Testis (tissue), 5 donors: ENCODE measurements at places on chromosomes 5 and 9. TPM values are rescaled to one million over a fixed set of nuclear protein-coding genes. Genes with fewer than 3 reads are reported as not detected.

The IL4 gene
- not detected for polyA plus RNA-seq

The DDX4 gene
- polyA plus RNA-seq, result 165 TPM

The NRG2 gene
- 4.8 TPM for polyA plus RNA-seq

The RNF14 gene
- polyA plus RNA-seq, result 149 TPM

The C9orf78 gene
- polyA plus RNA-seq, result 86.8 TPM

The RALGDS gene
- 23.0 TPM for polyA plus RNA-seq

The ENTPD2 gene
- 8.5 TPM for polyA plus RNA-seq

- H3K27ac ChIP-seq, result no peak overlapping the region
- H3K36me3 ChIP-seq, result no peaks in the 10 kb centered on the region
- no peaks in the 10 kb centered on the region for H3K27me3 ChIP-seq
- H3K4me1 ChIP-seq, result no peaks in the 10 kb centered on the region
Observed at GRCh38 chr5:109805883-109806282, 116.2 kb downstream of the MAN2A1 start.

GRCh38 chr5:135452321-135453030, at the start of gene TIFAB:
Gene TIFAB (minus strand): TSS chr5:135452351. CDS start chr5:135449939, 2,412 bp downstream.
- no peaks in the 10 kb centered on the region for H3K27me3 ChIP-seq
- DNase-seq, result no peak
- H3K36me3 ChIP-seq, result no peaks in the 10 kb centered on the region
- no peak within 1 kb of the TSS for H3K4me3 ChIP-seq
- H3K27ac ChIP-seq, result no peak within 1 kb of the TSS
- peaks cover 8% of the 10 kb centered on the region for H3K4me1 ChIP-seq

DNA sequence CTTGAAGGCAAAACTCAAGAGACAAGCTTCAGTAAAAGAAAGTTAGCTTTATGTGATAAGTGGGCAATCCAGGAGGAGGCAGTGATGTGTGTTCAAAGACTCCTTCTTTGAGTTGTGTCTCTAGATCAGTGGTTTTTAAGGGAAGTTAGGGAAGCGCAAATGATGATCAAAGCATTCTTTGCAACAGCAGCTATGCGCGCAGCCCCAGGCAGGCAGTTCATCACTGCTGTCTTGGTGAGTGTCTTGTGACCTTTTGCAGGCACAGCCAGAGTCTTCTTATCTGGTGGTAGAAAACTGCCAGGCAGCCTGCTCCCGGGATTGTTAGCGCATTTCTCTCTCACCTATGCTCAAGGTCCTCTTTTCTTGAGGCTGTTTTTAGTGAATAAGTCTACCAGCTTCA, 40.3 kb upstream of the CLK4 start:
- H3K36me3 ChIP-seq, result no peaks in the 10 kb centered on the region
- H3K4me1 ChIP-seq, result no peaks in the 10 kb centered on the region
- H3K27ac ChIP-seq, result no peak overlapping the region
- H3K4me3 ChIP-seq, result no peak overlapping the region
- peak; percentile 33 for DNase-seq
- no peaks in the 10 kb centered on the region for H3K27me3 ChIP-seq

DNA sequence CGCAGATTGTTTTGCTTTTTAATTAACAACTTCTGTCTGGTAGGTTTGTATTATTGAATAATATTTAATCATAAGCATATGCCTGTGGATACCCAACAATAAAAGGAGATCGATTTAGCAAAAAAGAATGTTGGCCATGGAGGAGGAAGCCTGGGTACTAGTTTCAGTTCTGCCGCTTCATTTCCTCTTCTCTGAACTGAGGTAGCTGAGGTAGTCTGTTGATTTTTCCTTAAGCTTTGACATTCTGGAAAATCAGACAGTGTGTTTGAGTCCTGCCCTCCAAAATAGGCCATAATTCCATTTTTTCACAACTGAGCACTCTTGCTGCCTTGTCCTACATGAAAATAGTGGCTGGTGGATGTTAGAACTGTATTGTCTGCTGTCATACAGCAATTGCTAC, 6.0 kb upstream of the GPR21 start:
- no peak overlapping the region for H3K27ac ChIP-seq
- no peaks in the 10 kb centered on the region for H3K27me3 ChIP-seq
- DNase-seq, result no peak
- H3K4me1 ChIP-seq, result no peaks in the 10 kb centered on the region

DNA sequence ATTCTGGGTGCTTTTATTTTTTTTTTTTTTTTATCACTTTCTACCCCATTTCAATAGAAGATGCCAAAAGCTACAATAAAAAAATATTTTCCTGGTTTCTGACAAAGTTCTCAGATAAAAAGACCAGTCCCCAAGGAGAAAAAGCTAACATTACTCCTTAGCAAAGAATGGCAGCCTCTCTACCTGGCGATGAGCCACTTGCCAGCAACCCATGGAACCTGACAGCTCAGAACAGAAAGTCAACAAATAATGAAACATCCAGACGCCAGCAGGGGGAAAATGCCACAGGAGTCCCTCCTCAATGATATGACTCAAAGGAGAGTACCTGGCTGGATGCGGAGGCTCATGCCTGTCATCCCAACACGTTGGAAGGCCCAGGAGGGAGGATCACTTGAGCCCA, 123.2 kb downstream of the MYO10 start:
- H3K4me3 ChIP-seq, result no peak overlapping the region
- H3K4me1 ChIP-seq, result peaks cover 31% of the 10 kb centered on the region
- H3K27me3 ChIP-seq, result no peaks in the 10 kb centered on the region
- no peak overlapping the region for H3K27ac ChIP-seq

DNA sequence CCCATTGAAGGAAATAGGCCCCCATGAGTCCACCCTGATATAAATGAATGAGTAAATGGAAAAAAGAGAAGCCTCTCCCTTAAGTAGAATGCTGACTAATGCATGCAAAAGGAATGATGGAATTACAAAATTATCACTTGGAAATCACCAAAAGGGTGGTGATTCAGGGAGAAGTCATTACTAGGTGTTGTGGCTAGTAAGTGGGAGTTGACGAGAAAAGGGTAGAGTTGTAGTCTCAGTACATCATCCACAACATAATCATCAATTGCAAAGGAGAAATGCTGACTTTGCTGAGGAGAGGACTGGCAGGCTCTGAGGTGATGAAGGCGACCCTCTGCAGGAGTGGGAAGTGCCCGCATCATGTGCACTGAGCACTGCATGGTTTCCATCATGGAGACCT, 201.5 kb upstream of the S1PR3 start:
- H3K4me3 ChIP-seq, result no peak overlapping the region
- H3K4me1 ChIP-seq, result no peaks in the 10 kb centered on the region
- DNase-seq, result no peak
- no peaks in the 10 kb centered on the region for H3K27me3 ChIP-seq
- no peak overlapping the region for H3K27ac ChIP-seq
- H3K36me3 ChIP-seq, result no peaks in the 10 kb centered on the region

DNA sequence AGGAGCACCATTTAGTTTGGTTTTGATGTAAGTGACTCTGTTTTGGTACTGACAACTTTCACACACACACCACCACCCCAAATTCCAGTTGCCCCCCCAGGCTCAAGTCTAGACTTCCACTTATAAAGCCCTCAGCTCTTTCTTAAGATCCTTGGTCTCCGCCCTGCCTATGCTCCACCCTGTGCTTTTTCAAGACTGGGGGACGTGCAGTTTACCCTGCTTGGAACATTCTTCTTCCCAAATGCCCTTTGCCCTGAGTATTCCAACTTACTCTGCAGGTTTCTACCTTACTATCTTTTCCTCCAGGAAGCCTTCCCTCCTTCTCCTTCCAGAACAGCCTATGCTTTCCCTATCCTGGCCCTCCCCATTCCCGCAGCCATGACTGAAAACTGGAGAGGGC, 1.5 kb upstream of the TRIM14 start:
- peaks cover 4% of the 10 kb centered on the region for H3K4me1 ChIP-seq
- no peaks in the 10 kb centered on the region for H3K27me3 ChIP-seq
- H3K4me3 ChIP-seq, result no peak overlapping the region
- DNase-seq, result no peak

- H3K4me3 ChIP-seq, result no peak overlapping the region
- no peaks in the 10 kb centered on the region for H3K36me3 ChIP-seq
- H3K27ac ChIP-seq, result no peak overlapping the region
- no peaks in the 10 kb centered on the region for H3K27me3 ChIP-seq
- no peak for DNase-seq
Observed at GRCh38 chr5:148179234-148179824, 11.0 kb downstream of the SPINK14 start.

DNA sequence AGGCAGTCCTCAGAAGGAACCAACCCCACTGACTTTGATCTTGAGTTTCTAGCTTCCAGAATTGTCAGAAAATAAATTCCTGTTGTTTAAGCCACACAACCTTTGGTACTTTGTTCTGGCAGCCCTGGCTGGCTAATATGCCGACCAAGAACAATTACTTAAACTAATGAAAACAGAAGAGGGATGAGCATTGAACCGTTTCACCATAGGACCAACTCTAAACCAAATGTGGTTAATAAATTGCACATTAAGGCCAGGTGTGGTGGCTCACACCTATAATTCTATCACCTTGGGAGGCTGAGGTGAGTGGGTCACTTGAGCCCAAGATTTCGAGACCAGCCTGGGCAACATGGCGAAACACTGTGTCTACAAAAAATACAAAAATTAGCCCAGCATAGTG, 160.9 kb upstream of the RAI14 start:
- H3K27me3 ChIP-seq, result no peaks in the 10 kb centered on the region
- no peak overlapping the region for H3K27ac ChIP-seq
- H3K4me3 ChIP-seq, result no peak overlapping the region
- H3K4me1 ChIP-seq, result peaks cover 21% of the 10 kb centered on the region

DNA sequence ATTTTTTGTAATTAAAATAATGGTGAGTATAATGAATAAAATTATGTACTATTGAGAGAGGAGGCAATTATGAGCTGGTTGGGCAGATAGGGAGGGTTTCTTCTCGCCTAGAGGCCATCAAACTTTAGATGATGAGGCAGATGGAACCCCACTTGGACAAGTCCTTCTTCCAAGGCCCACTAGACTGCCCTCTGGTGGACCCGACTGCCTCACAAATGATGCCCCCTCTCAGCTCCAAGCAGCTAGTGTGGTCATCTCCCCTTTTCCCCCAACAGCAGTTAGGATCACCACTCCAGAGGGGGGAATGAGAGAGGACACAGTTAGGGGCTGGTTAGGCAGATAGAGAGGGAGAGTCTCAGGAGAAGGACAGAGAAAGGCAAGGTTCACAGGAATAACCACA, 348.0 kb upstream of the CDH18 start:
- no peak for DNase-seq
- no peak overlapping the region for H3K27ac ChIP-seq
- H3K36me3 ChIP-seq, result no peaks in the 10 kb centered on the region
- H3K4me3 ChIP-seq, result no peak overlapping the region

DNA sequence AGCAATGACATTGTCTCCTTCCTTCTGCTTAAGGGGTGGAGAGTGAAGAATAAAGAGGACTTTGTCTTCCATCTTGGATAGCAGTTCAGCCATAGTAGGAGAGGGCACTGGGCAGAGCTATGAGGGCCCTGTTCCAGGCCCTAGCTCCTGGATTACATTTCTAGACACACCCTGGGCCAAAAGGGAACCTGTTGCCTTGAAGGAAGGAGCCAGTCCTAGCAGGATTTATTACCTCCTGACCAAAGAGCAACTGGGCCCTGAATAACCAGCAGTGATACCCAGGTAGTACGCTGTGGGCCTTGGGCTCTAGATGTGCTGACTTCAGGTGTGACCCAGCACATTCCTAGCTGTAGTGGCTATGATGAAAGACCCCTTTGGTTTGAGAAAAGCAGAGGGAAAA, 95.8 kb downstream of the RMI1 start:
- no peak overlapping the region for H3K4me3 ChIP-seq
- H3K36me3 ChIP-seq, result no peaks in the 10 kb centered on the region
- no peak overlapping the region for H3K27ac ChIP-seq
- no peaks in the 10 kb centered on the region for H3K4me1 ChIP-seq
- H3K27me3 ChIP-seq, result no peaks in the 10 kb centered on the region

DNA sequence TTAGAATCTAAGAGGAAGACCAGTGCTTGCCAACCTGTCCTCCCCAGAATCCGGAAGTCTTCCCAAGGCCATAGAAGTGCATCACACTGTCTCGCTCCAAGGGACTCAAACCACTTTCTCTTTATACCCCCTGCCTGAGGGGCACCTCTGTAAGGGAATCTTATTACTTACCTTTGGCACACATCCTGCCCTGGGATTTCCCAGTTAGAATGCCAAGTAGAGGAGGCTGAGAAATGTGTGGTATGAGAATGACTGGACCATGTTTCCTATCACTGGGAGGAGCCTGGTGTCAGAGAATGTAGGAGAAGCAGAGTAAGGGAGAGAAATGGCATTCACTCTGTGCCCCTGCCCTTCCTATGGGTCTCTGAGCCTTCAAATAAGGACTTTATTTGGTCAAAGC, 85.8 kb downstream of the AOPEP start:
- no peak for DNase-seq
- no peak overlapping the region for H3K27ac ChIP-seq
- H3K27me3 ChIP-seq, result no peaks in the 10 kb centered on the region
- no peaks in the 10 kb centered on the region for H3K36me3 ChIP-seq

DNA sequence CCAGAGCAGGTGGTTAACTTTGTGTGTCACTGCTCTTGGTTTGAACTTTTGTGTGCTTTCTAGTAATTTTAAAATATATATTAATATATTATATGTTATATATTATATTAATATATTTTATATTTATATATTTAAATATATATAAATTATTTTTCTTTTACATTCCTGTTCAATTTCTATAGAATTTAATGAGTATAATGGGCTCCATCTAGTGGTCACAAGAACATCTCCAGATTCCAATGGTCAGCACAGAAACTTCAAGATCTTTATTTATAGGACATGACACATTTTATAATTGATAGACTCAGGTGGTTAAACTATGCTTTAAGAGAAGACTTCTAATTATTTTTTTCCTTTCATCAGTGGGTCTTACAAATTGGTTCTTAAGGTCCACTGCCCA, 39.1 kb downstream of the COL23A1 start:
- H3K27ac ChIP-seq, result no peak overlapping the region
- H3K27me3 ChIP-seq, result no peaks in the 10 kb centered on the region
- no peaks in the 10 kb centered on the region for H3K4me1 ChIP-seq
- no peak for DNase-seq

DNA sequence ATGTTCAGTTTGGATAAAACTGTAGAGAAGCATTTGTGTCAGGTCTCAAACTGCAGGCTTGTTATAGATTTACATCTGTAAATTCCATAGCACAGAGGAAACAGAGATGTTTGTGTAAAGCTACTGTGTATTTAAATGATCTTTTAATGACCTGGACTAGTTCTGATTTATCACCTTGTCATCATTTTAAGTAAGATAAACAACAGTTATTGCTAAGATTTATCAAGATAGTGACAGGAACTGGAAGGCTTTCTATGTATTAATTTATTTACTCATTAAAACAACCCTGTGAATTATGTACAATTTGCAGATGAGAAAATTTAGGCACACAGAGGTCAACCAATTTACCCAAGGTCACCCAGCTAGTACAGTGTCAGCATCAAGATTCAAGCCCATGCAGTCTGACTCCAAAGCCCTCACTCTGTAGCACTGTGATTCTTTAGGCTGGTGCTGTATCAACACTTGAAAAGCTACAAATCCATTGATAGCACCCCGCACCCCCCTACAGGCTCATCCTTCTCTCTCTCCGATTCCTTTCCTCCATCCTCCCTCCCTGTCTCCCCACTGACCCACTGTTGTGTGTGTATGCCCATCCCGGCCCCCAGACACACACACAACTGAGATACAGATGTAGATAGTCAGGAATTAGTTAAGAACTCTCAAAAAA, 184.5 kb downstream of the FBN2 start:
- H3K4me3 ChIP-seq, result no peak overlapping the region
- DNase-seq, result no peak

- H3K4me1 ChIP-seq, result peaks cover 12% of the 10 kb centered on the region
- H3K27ac ChIP-seq, result no peak overlapping the region
- no peak for DNase-seq
- no peaks in the 10 kb centered on the region for H3K36me3 ChIP-seq
Observed at GRCh38 chr9:125544484-125544883, 162.5 kb downstream of the MAPKAP1 start.

GRCh38 chr9:121285835-121286687, 18.1 kb downstream of the GSN start:
- no peaks in the 10 kb centered on the region for H3K27me3 ChIP-seq
- no peak overlapping the region for H3K4me3 ChIP-seq
- peak; percentile 78 for DNase-seq
- peaks cover 93% of the 10 kb centered on the region for H3K4me1 ChIP-seq
- peak overlapping the region; percentile 94 for H3K27ac ChIP-seq
- no peaks in the 10 kb centered on the region for H3K36me3 ChIP-seq
